ENCODE measurements at places on chromosomes 13 and 19.

GRCh38 chr19:19597809-19598306 lies 20.6 kb downstream of the PBX4 start:
- DNase-seq: peak; percentile 40

GRCh38 chr13:30746791-30747190 lies 11.4 kb downstream of the ALOX5AP start:
- DNase-seq: no peak

DNA sequence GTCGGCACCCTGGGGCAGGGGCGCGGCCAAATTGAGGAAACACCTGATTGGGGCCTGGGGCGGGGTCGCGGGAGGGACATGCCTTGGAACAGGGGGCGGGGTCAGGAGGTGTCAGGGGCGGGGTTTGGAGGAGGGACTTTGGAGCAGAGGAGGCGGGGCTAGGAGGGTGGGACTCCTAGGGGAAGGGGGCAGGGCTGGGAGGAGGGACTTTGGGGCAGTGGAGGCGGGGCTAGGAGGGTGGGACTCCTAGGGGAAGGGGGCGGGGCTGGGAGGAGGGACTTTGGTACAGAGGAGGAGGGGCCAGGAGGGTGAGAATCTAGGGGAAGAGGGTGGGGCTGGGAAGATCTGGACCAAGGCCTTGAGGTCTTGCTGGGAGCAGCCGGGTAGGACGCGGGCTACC lies 21.9 kb downstream of the GRIN2D start:
- DNase-seq: peak; percentile 63

- DNase-seq: peak; percentile 88
These were observed 6.5 kb upstream of the ZNF579 start for GRCh38 chr19:55586976-55587668.

DNA sequence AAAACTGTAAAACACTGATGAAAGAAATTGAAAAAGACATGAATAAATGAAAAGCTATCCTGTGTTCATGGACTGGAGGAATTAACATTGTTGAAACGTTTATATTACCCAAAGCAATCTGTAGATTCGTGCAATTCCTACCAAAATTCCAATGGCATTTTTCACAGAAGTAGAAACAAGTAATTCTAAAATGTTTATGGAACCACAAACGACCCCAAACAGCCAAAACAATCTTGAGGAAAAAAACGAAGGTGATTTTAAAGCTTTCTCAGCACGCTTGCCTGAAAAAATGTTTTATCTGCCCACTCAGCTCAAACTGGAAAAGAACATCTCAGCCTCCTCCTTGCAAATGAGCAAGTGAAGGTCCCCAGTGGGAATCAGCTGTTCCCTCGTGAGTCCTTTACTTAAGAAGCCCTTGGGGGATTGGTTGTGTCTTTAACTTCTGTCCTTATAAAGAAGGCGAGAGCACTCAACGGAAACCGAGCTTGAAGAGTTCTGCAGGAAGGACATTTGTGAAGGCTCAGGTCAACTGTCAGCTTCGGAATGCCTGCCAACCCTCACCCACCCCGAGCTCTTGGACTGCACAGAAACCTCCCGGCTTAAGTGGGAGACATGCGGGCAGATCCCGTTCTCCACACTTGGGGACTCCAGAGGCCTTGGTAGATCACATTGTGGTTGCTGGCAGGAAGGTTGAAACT lies 256.0 kb upstream of the IRS2 start:
- DNase-seq: no peak

- no peak for DNase-seq
These were observed 597.8 kb upstream of the SLC10A2 start for GRCh38 chr13:103663996-103664395.

DNA sequence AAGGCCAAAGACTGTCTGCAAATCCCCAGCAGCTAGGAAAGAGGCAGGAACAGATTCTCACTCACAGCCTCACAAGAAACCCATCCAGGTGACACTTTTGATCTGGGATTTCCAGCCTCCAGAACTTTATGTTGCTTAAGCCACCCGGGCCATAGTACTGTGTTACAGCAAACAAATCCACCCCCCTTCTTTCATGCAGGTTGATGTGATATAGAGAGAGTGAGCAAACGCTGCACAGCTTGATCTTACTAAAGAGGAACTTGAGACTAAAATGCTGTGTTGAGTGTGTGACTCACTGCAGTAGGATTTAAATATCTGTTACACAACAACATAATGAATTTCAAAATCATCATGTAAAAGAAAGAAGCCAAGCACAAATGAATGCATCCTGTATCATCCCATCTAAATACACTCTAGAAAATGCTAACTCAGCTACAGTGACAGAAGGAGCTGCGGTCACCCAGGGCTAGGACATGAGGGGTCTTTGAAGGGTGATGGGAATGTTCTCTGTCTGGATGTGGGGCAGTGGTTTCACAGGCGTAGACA lies 32.2 kb downstream of the RCBTB2 start:
- no peak for DNase-seq

DNA sequence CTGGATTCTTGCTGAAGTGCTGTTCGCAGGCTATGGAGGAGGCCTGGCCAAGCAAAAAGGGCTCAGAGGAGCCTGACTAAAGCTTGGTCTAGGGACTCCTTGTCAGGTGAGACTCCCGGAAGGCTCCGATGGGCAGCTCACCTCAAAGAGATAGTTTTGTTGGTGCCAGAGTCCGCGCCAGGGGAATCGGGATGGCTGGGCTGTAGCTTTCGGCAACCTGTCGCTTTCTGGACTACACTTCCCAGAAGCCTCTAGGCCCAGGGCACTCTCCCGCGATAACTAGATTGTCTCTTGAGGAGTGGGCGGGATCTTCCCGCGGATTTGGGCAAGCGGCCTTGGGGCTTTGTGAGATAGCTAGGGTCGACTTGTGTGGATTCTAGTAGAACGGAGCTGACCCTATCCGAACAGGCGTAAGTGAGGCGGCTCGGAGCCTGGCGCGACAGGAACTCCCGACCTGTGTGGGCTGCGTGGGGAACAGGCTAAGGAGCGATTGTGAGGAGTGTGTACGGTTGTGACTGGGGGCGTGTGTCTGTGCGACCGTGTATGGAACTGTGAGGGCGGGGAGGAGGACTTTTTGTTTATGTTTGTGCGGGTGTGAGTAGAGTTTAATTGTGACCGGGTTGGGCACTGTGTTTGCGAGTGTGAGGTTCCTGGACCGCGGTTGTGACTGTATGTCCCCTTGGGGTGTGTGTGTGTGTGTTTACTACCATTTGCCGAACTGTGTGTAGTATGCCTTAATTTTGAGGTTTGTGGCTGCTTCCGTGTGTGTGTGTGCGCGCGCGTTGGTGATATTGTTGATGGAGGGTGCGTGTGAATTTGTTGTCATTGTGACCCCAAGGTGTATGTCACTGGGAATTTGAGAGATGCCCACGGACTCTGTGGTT lies at the start of gene ZNF345:
ZNF345 (plus strand) TSS at position 318 of the 884 bp plus-strand sequence. CDS start 25,955 bp downstream, outside the sequence.
- DNase-seq: peak; percentile 81

DNA sequence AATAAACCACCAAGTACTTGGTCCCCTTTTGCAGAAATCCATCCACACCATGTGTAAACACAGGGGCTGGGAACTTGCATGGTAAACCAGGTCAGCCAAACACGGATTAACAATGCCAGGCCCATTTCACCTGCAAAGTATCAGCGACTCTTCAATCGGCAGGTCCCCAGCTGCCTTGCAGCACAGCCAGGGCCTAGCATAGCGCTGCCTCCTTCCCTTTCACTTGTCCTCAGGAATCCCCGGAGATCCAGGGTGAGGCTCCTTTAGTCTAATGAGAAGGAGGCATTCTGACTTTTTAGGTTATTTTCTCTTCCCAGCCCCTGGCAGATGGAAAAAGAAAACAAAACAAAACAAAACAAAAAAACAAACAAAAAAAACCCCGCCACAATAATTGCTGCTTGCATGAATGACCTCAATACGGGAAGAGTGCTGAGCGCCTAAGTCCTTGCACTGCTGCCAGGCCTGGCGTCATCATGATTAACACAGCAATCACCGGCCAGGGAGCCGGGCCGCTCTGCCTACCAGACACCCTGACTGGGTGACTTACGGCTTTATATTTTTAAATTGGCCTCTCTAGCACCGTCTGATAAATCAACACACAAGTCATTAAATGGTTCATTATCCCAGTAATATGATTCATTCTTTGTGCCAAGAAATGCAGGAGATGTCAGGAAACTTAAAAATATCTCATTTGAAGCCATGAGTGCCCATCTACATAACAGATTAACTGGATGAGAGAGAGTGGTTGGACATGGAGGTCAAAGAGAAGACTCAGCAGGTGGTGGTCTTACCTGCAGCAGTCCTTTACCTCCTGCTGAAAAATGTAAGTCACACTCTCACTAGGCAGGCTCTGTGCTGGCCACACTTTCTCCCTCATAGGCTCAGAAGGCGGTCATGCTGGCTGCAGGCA lies 692.7 kb downstream of the UQCRFS1 start:
- no peak for DNase-seq

Measured in activated CD4-positive, alpha-beta T cell treated with anti-CD3 and anti-CD28 coated beads, Interleukin-2, amount 50 U/mL, for 4 hours (primary cell).